NCI-H1417 (cell line): ENCODE measurements at places on chromosomes 4 and X.

DNA sequence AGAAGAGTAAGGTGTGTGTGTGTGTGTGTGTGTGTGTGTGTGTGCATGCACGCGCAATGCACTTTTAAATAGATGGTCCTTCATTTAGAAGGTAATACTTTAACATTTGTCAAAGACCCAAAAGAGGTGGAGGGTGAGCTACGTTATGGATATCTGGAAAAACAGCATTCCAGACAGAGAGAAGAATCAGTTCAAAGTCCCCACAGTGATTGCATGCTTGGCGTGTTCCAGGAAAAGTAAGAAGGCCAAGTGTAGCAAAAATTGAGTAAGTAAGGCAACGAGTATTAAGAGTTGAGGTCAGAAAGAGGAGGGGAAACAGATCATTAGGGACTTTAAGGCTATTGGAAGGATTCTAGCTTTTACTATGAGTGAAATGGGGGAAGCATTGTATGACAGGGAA lies 21.9 kb upstream of the GABRE start:
- no peak for DNase-seq

- no peak for DNase-seq
Observed at GRCh38 chr4:73989928-73990327, 1.9 kb upstream of the PPBP start.

DNA sequence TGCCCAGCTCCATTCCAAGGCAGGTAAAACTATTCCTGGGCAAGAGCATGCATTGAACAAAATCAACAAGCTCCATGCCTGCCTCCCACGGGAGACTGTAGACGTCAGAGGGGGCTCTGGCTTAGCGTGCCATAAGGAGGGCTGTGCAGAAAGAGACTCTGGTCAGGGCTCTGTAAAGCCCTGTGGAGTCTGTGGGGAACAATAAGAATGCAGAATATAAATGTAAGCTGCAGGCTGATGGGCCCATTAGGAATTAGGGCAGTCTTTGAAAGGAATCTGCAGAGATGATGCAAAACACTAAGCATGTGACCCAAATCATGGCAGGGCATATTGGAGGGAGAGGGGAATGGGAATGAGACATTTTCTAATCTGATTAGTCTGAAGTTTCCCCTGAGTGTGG lies 170.3 kb downstream of the EFHC2 start:
- no peak for DNase-seq

- DNase-seq, result peak; percentile 35
Observed at GRCh38 chrX:20252381-20253231, 14.1 kb downstream of the RPS6KA3 start.

DNA sequence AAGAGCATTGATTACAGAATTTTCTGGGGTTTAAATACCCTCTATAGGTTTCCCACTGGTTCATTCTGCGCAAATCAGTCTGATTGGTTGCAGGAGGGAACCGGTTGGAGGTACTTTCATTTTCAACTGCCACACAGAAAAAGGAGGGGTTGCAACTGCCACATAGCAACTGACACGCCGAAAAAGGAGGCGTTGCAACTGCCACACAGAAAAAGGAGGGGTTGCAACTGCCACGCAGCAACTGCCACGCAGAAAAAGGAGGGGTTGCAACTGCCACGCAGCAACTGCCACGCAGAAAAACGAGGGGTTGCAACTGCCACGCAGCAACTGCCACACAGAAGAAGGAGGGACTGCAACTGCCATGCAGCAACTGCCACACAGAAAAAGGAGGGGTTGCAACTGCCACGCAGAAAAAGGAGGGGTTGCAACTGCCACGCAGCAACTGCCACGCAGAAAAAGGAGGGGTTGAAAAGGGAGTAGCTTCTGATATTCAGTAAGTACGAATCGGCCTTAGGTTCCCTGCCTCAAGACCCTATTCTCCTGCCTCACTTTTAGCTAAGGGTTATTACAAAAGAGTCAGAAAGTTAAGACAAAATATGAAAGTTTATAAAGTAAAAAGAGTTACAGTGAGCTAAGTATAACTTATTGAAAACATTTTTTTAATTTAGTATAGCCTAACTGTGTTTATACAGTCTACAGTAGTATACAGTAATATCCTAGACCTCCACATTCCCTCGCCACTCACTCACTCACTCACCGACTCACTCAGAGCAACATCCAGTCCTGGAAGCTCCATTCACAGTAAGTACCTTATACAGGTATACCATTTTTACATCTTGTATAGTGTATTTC lies 431.8 kb downstream of the KCTD8 start:
- DNase-seq, result peak; percentile 20

- no peak for DNase-seq
Observed at GRCh38 chr4:32037399-32037798, 1317.2 kb downstream of the PCDH7 start.

- no peak for DNase-seq
Observed at GRCh38 chrX:42021058-42021457, 97.7 kb upstream of the CASK start.

- DNase-seq, result no peak
Observed at GRCh38 chrX:11214346-11215190, 78.6 kb upstream of the AMELX start.

GRCh38 chrX:68910731-68911428 lies 82.1 kb downstream of the EFNB1 start:
- DNase-seq, result no peak

GRCh38 chrX:16103625-16104024 lies 19.7 kb upstream of the GRPR start:
- DNase-seq, result no peak

GRCh38 chr4:37463033-37463856 lies 218.7 kb downstream of the NWD2 start:
- no peak for DNase-seq

- DNase-seq, result peak; percentile 50
Observed at GRCh38 chr4:73869130-73870055, at the start of gene CXCL1. Gene CXCL1, plus strand, starts transcription at chr4:73869393. Its CDS starts 78 bp downstream, at chr4:73869471.

GRCh38 chrX:138914767-138915166 lies 203.2 kb upstream of the FGF13 start:
- DNase-seq, result no peak

GRCh38 chrX:14501327-14501726 lies 28.0 kb upstream of the GLRA2 start:
- no peak for DNase-seq
